Cortex of kidney (tissue), 1 donor: ENCODE measurements at places on chromosomes 12 and 14.

DNA sequence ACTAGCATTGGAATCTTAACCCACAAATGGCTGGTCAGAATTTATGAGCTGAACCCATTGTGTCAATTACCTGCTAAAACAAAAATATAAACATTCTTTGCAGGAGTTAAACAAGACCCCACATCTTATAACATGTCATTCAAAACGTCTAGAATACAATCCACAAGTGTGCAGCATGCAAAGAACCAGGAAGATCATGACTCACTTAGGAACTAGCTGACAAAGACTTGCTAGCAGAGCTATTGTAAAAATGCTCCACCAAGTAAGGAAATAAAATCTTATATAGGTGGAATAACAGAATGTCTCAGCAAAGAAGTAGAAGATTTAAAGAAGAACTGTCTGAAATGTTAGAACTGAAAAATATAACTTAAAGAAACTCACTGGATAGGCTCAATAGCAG lies 26.5 kb upstream of the POC1B start:
- DNase-seq: no peak

- DNase-seq: no peak
These were observed 27.8 kb downstream of the GPHB5 start for GRCh38 chr14:63290741-63291430.

GRCh38 chr12:63196168-63196567 lies 45.2 kb upstream of the AVPR1A start:
- DNase-seq: no peak

GRCh38 chr14:103716091-103716801 lies 636 bp downstream of the ZFYVE21 start:
- no peak for DNase-seq

DNA sequence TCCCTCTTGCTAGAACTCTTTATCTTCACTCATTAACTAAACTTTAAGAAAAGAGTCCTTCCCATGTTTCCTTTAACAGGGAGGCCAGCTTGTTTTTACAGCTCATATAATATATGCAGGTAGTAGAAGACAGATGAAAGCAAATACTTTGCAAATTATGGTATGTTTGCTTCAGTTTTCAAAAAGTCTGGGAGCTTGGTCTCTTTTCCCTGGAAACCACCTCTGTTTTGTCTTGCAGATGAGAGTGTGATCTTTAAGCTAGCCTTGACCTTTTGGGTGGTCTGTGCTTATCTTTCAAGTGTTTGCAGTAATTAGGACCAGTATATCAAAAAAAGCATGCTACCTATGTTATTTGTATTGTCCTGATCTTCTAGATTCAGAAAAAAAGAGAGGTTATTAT lies 62.7 kb downstream of the ERC1 start:
- no peak for DNase-seq

DNA sequence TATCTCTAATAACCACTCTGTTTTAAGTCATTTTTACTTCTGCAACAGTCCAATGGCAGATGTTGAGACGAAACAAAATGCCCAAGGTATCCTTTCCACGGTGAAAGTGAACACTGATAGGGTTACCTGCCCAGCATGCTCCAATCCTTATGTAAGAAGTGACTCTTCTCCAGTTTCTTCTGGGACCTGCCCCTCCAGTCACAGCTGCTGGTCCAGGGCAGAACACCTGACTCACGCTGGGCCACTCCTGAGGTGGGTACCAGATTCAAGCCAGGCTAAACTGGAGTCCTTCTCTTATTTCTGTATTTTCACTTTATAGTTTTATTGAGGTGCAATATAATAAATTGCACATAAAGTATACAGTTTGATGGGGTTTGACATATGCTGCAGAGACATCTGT lies 16.7 kb downstream of the NT5DC3 start:
- DNase-seq: no peak

DNA sequence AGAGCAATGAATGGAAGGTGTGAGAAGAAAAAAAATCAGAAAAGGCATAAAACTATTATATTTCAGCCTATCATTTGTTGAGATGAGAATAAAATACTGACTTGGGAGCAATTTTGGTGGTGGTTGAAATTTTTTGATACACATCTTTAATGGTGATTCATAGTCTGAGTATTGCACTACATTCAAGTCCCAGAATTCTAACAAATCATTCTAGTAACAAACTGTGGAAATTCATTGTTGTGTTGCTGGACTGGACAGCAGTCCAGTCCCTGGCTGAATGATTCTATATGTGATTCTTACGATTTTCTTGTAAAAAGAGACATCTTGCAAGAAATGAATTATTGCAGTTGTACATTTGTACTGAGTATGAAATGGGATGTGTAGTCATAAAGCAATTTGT lies 268.6 kb downstream of the TRHDE start:
- no peak for DNase-seq

- DNase-seq: no peak
These were observed 29.9 kb downstream of the PXN start for GRCh38 chr12:120235369-120236323.

DNA sequence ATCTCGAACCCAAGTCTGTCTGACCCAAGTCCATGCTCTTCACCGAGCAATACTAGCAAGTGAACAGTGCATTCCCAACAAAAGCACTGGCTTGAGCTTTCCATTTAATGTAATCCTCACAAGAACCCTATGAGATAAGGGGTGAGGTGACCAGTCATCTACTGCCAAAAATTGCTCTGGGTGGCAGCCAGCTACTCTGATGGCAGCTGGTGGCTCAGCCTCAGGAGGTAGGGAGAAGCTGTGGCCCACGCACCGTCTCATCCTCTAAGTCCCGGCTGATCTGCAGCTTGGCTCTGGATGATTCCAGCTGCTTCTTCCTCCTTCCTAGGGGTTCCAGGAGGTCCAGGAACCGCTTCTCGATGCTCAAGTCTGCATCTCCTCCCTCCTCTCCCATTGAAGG lies 75.2 kb downstream of the PLEKHG3 start:
- no peak for DNase-seq

DNA sequence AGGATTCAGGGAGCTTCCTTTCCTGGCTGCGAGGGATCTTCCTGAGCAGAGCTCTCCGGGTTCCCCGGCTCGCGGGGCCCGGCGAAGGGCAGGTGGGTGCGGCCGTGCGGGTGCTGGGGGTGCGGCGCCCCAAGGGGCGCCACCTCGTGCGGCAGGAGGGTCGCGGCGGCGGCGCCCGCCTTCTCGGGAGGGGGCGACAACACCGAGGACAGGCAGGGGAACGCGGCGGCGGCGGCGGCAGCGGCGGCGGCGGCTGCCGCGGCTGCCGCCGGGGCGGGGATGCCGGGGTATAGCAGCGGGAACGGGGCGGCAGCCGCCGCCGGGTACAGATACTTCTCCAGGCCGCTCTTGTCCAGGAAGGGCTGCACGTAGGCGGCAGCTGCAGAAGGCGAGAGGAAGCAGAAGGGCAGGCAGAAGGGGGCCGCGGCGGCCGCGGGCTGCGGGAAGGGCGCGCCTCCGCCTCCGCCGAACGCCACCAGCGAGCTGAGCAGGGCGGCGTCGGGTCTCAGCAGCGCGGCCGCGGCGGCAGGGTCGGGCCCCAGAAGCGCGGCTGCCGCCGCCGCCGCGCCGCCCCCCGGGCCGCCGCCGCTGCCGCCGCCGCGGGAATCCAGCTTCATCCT lies 2.7 kb downstream of the BHLHE41 start:
- no peak for DNase-seq

GRCh38 chr14:54354096-54354495 lies 42.7 kb upstream of the CDKN3 start:
- no peak for DNase-seq

DNA sequence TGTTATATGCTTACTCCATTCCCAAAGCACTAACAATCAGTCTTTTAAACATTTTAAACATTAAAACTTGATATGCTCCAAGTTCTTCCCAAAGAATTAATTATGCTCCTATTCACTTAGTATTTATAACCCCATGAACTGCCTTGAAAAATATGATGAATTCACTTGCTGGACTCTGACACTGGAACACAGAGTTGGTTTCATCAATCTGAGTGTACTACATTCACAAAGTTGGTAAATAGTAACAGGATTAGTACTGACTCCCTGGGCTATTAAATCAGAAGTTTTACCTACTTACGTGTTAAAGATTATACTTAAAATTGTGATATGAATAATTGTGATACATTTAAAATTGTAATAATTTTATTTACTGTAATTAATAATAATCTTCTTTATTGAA lies 17.3 kb upstream of the MYF6 start:
- DNase-seq: no peak

DNA sequence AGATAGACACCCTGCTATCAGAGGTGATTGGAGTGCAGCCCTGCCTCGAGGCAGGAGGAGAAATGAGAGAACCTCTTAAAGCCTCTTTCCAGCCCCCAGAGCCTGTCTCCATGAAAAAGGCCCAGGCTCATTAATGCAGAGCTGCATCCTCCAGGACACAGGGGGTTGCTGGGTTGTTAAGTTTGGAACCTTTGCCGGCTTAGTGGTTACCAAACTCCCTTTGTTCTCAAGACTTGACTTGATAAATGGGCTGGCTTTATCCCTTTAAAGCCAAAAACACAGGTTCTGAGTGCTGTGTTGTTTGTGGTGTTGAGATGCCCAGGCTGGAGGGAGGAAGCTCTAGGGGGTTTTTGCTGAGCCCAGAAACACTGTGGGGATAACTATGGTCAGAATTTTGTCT lies 71.0 kb downstream of the DAD1 start:
- no peak for DNase-seq

- no peak for DNase-seq
These were observed 13.8 kb downstream of the NFKBIA start for GRCh38 chr14:35390577-35391387.

GRCh38 chr12:27324530-27324929 lies 8.1 kb upstream of the BMAL2 start:
- no peak for DNase-seq

DNA sequence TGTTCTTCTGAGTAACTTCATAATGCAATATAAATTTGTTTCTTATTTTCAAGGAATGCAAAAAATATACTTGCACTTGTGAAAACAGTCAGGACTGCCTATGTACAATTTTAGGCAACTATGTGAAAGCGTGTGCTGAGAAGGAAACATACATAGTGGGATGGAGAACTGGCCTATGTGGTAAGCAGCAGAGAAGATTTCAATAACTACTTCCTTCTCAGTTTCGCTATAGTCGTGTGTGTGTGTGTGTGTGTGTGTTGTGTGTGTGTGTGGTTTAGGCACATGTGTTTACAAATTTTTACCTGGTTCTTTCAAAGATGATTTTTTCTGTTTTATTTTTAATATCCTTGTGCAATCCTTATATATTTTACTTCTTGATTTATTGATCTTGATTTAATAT lies 211.8 kb downstream of the LRRK2 start:
- DNase-seq: no peak

DNA sequence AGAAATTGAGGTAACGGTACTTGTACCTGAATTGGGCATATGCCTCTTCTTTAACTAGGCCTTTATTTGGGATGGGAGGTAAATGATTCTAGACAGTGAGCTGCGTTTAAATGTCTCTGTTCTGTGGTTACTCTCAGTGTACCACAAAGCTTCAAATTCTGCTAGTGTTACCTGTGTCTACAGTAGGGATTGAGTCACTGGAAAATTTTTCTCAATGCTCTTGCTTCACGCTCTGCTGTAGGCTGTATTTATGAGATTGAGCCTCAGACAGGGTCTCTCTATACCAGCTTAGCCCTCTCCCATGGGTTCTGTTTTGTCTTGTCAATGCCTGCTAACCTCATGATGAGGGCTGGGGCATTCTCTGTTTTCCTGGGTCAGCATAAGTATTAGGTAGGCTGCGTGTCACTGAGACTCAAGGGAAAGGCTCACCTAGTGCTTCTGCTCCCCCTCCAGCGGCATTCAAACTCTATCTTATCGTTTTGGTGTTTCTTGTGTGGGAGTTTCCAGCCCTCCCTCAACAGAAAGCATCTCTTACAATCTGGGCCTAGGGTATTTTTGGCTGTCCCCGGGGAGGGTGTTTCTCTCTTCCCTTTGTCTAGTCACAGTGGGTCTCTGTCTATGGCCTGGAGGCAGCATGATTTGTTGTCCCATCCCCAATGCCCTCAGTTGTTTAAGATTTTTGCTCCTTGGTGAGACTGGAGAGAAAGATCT lies 285.8 kb downstream of the ADGRD1 start:
- DNase-seq: no peak

- DNase-seq: no peak
These were observed 75.0 kb downstream of the PRMT8 start for GRCh38 chr12:3565985-3566384.

DNA sequence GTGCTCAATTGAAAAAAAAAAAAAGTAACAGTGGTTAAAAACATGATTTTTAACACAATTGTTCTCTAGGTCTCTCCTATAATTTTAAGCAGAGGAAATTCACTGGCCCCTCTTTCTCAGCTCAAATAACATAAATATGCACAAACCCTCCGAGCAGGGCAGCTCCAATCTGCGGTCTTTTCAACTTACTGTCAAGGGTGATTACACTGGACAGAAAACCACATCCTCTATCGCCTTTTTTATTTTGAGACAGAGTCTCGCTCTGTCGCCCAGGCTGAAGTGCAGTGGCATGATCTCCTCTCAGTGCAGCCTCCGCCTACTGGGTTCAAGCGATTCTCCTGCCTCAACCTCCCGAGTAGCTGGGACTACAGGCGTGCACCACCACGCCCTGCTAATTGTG lies 16.5 kb upstream of the GABARAPL1 start:
- DNase-seq: no peak

- DNase-seq: no peak
These were observed 7.4 kb upstream of the TMEM132C start for GRCh38 chr12:128259556-128260070.

GRCh38 chr12:62720661-62721330 lies 214.2 kb downstream of the PPM1H start:
- no peak for DNase-seq

- no peak for DNase-seq
These were observed 2.7 kb upstream of the BEGAIN start for GRCh38 chr14:100589760-100590469.

DNA sequence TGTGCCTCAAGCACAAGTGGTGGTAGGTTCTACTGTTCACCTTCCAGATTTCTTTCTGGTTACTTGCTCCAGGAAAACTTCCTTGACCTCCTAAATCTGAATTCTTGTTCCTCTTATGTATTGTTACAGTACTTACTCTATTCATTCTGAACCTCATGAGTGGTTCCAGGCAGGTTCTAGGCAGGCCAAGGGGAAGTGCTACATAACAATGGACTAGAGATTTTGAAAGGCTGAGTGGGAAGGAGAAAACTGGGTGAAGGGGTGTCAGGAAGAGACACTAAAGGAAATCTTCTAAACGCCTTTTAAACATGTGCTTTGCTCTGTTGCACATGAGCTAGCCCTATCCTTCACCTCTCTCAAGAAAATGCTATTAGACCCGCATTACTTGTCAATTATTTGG lies 1.6 kb downstream of the YARS2 start:
- DNase-seq: no peak

- no peak for DNase-seq
These were observed 34.5 kb upstream of the NFYB start for GRCh38 chr12:104172570-104172947.

DNA sequence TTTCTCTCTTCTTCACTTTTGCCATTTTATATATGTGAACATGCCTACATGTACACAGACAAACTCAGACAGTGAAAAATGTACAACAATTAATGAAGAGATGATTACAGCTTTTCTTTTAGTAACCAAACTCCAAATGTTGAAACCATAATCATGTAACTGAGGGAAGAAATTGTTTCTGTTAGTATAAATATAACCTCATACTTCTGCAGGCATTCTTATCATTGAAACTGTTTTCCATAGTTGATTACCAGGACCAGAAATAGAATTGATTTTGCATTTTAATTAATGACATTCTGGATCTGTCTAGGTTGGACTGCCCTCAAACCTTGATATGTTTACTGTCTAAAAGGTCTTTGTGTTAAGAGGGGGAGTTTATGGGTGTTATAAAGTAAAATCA lies 3.2 kb downstream of the ANO4 start:
- DNase-seq: no peak
